ENCODE measurements at places on chromosomes 2 and 18.

DNA sequence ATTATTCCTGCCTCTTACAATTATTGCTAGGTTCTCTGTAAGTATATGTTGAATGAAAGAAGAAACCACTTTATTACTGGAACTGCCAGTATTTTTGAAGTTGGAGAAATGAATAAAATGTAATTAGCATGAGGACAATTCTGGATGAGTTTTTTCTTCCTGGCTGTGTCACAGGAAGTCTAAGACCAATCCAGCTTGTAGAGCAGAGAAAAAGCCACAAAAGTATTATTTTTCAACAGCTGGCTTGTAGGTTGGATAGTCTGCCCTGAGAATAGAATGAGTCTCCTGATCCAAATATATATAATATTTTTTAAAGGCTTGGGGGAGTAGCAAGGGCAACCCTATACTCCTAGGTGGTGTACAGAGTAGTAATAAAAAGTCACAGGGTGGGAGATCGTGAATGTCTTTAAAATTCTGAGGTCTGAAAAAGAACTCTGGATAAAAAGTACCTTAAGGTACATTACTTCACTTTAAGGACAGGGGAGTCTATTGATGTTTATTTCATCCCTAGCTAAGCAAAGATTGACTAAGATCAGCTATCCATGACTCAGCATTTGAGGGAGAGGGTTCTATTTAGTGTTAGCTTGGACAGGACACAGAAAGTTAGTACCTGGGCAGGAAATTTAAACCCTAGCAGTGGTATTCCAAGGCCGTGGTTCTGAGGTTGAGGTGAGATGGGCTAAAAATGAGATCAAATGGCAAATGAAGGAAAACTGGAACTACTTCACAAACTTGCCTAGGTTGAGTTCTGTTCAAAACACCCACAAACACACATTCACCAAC is 31.7 kb downstream of the SLC40A1 start:
- no peaks in the 10 kb centered on the region for H3K27me3 ChIP-seq
- H3K4me1 ChIP-seq = peaks cover 9% of the 10 kb centered on the region
- DNase-seq = no peak
- peak overlapping the region; percentile 67 for H3K27ac ChIP-seq
- H3K4me3 ChIP-seq = no peak overlapping the region
- H3K36me3 ChIP-seq = no peaks in the 10 kb centered on the region

- DNase-seq = no peak
- H3K36me3 ChIP-seq = no peaks in the 10 kb centered on the region
- peaks cover 1% of the 10 kb centered on the region for H3K4me1 ChIP-seq
- no peak overlapping the region for H3K27ac ChIP-seq
Observed at GRCh38 chr2:83388804-83389203, 1070.3 kb downstream of the SUCLG1 start.

GRCh38 chr2:191462370-191462769 is 215.6 kb upstream of the NABP1 start:
- H3K4me1 ChIP-seq = peaks cover 29% of the 10 kb centered on the region
- H3K36me3 ChIP-seq = peaks cover 1% of the 10 kb centered on the region
- DNase-seq = no peak
- H3K27ac ChIP-seq = peak overlapping the region; percentile 53

DNA sequence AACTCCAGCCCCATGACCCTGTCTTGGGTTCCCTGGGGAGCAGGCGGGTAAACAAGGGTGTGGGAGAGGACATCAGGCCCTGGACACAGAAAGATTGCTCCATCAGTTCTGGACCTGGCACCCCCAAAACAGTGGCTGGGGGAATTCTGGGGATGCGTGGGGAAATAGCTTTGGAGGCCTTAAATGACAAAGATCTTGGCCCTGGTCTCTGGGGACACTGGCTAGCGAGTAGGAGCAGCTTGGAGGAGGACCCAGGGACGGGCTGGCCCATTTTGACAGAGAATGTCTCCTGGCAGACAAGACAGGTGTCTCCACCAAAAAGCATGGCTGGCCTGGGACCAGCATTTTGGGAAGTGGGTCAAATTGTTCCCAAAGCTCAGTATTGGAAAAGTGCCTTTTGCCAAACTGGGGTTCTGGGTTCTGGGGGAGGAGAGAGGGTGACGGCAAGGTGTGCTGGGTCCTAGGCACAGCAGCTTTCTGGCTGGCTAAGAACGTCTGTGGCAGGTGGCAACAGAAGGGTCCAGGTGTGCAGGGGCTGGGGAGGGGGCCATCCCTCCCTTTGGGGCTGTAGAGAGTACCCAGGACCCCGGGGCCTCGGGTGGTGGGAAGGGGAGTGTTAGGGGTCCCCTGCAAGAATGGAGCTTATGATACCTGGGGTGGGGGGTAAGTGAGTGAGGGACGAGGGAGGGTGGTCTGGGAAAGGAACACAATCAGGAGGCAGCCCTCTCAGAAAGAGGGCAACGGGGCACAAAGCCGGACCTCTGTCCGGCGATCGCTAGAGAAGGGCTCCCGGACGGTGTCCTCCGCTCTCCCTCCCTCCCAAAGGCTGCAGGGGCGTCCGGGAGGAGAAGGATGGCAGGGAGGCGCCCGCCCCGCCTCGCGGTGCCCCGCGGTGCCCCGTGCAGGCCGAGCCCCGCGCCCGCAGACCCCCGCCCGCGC is 556 bp downstream of the CYRIA start:
- H3K4me3 ChIP-seq = peak overlapping the region; percentile 71
- H3K36me3 ChIP-seq = no peaks in the 10 kb centered on the region
- H3K4me1 ChIP-seq = peaks cover 11% of the 10 kb centered on the region
- H3K27ac ChIP-seq = peak overlapping the region; percentile 33
- DNase-seq = no peak

Measured in progenitor cell of endocrine pancreas (in vitro differentiated cells).